Osteoblast (primary cell): ENCODE measurements at places on chromosomes 4 and X. TPM values are rescaled to one million over a fixed set of nuclear protein-coding genes. Genes with fewer than 3 reads are reported as not detected.

DNA sequence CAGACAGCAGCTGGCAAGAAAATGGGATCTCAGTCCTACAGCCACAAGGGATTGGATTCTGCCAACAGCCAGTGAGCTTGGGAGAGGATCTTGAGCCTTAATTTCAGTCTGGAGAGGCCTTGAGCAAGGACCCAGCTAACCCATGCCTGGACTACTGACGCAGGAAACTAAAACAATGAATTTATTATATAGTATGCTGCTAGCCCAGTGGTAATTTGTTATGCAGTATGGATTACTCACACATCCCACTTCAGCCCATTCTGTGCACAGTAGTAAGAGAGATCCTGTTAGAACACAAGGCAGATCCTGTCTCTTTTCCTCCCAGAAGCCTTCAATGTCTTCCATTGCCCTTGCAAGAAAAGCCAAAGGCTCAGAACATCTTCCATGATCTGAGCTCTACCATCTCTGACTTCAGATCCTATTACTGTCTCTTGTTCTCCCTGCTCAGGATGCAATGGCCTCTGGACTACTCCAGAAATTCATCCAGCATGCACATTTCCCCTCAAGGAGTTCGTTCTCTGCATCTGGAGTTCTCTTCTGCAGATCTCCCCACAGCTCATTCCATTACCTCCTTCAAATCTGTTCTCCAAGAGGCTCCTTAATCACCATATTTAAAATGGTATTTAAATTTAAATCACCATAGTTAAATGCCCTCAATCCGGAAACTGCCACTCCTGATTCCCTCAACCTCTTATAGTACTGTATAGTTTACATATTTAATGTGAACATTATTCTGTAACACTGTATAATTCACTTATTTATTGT is 27.6 kb downstream of the SMIM20 start:
- no peak for DNase-seq

GRCh38 chrX:13487731-13488505 is 81.5 kb upstream of the EGFL6 start:
- peak; percentile 72 for DNase-seq

Gene CT45A5
- not detected in 2 replicates for total RNA-seq

Gene AMTN
- not detected in 2 replicates for total RNA-seq

Gene MAGEA10
- not detected in 2 replicates for total RNA-seq

Gene GABRG1
- total RNA-seq: not detected in 2 replicates

Gene TIGD4
- 0.29 and 0.36 TPM in 2 replicates for total RNA-seq

DNA sequence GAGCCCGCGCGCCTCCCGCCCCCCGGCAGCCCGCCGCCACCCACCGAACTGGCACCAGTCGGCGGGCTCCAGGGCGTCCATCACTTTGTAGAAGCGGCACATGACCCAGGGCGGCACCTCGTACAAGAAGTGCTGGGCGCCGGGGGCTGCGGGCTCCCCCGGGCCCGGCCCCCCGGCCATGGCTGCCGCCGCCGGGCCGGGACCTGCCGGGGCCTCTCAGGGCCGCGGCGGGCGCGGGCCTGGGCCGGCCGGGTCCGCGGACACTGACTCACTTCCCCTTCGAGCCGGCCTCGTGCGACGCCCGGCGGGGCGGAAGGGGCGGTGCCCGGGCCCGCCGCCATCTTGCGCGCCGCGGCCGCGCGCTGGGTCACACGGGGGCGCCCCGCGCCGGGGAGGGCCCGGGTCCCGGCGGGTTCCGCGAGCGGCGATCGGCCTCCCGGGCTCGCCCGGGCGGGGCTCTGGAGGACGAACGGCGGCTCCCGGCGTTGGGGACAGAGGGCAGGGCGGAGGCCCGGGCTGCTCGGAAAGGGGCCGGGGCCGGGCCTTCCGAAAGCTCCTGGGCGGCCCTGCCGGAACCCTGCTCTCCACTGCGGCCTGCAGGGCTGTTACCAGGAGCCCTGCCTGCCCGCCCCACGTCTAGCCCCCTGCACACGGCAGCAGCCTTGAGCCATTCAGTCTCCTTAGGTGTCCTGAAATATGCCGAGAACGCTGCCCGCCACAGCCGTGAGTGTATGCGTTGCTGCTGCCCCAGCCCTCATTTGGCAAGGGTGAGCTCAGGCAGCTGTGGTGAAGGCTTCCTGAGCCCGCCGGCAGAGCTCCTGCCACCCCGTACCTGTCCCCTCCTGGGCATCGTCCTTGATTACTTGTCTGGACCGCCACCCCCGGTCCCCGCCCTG is at the start of gene IRAK1:
TSS of gene IRAK1 (minus strand) at position 270 of the 896 bp plus-strand sequence. CDS start at position 180, 90 bp downstream.
- DNase-seq: peak; percentile 99

- DNase-seq: no peak
Measured at GRCh38 chrX:109959356-109959871, 43.5 kb upstream of the TMEM164 start.

DNA sequence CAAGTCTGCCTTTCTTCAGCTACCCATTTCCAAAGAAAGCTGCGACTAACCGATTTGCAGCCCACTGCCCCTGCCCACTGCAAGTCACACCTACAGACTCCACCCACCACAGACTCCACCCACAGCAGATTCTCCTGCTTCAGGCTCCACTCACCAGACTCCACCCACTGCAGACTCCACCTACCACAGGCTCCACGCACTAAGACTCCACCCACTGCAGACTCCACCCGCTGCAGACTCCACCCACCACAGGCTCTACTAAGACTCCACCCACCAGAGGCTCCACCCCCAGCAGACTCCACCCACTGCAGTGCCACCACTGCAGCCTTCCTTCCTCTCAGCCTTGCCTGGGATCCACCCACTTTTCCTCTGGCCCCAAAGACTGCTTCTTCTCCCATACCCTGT is 41.3 kb downstream of the ABLIM2 start:
- peak; percentile 86 for DNase-seq

DNA sequence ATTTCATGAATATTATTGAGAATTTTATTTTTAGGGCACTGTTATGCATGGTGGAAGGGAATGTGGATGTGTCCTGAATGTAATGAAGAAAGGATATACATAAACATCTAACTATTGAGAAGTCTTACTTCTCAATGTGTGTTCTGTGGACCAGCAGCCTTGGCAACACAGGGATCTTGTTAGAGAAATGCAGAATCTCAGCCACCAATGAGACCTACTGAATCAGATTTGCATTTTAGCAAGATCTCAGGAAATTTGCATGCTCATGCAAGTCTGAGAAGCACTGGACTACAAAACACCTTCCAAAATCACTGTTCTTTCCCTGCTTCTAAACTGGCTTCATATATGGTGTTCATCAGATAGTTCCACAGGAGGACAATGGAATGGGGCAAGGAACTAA is 139.7 kb upstream of the WDFY3 start:
- DNase-seq: no peak

GRCh38 chrX:23103546-23103945 is 103.8 kb downstream of the DDX53 start:
- no peak for DNase-seq
